ENCODE measurements at places on chromosomes 12 and 14.

- H3K36me3 ChIP-seq = no peaks in the 10 kb centered on the region
- DNase-seq = peak; percentile 77
- no peak overlapping the region for H3K27ac ChIP-seq
- H3K4me1 ChIP-seq = no peaks in the 10 kb centered on the region
- H3K27me3 ChIP-seq = no peaks in the 10 kb centered on the region
These were observed 23.2 kb upstream of the ESRRB start for GRCh38 chr14:76352639-76353281.

- H3K27ac ChIP-seq = no peak overlapping the region
- no peaks in the 10 kb centered on the region for H3K27me3 ChIP-seq
- DNase-seq = no peak
These were observed 2.9 kb upstream of the HSP90AA1 start for GRCh38 chr14:102089621-102090343.

GRCh38 chr12:100544165-100544564 is 29.3 kb upstream of the GAS2L3 start:
- H3K36me3 ChIP-seq = no peaks in the 10 kb centered on the region
- no peak overlapping the region for H3K27ac ChIP-seq
- no peaks in the 10 kb centered on the region for H3K4me1 ChIP-seq
- no peak overlapping the region for H3K4me3 ChIP-seq
- no peak for DNase-seq

DNA sequence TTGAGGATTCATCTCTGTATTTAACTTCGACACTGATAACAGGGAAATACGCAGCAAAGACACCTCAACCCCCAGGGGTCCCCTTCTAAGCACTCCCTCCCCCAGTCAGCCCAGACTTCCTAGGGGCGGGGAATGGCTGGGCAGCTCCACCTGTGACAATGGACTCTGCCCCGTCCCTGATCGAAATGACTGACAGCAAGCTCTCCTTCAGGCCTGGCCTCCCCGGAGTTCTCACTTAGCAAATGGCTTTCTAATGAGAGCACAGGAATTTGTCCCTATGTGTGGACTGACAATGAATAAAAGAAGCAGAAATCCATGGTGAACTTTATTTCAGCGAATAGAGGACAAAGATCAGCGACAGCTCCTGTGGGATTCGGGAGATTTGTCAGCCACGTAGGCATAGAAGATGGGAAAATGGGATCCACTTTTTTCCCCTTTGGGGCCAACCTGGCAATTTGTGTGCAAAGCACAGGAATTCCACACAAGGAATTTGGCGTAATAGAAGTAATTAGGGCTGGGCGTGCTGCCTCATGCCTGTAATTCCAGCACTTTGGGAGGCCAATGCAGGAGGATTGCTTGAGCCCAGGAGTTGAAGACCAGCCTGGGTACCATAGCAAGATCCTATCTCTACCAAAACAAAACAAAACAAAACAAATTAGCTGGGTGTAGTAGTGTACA is 63.8 kb downstream of the TNFAIP2 start:
- H3K27me3 ChIP-seq = no peaks in the 10 kb centered on the region
- H3K27ac ChIP-seq = no peak overlapping the region
- H3K4me3 ChIP-seq = no peak overlapping the region
- no peak for DNase-seq

GRCh38 chr12:93539821-93540220 is 32.7 kb upstream of the SOCS2 start:
- H3K27me3 ChIP-seq = no peaks in the 10 kb centered on the region
- H3K36me3 ChIP-seq = no peaks in the 10 kb centered on the region
- no peak overlapping the region for H3K27ac ChIP-seq
- DNase-seq = no peak
- no peaks in the 10 kb centered on the region for H3K4me1 ChIP-seq
- H3K4me3 ChIP-seq = no peak overlapping the region

DNA sequence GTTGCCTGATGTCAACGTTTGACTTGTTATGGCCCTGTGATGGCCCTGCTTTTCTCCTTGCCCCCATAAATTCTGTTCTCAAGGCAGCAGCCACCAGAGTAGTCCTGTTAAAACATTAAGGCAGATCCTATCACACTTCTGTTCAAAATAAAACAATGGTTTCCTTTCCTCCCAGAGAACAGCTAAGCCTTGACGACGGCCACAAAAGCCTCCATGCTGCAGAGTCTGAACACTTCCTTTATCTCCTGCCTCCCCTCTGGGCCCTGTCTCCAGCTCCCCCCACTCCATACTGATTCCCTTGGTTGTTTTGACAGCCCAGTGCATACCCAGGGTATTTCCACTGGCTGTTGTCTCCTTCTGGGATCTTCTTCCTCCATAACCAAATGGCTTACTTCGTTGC is 618.1 kb downstream of the MED13L start:
- DNase-seq = no peak
- H3K4me3 ChIP-seq = no peak overlapping the region
- H3K4me1 ChIP-seq = peaks cover 9% of the 10 kb centered on the region
- no peak overlapping the region for H3K27ac ChIP-seq
- no peaks in the 10 kb centered on the region for H3K27me3 ChIP-seq

GRCh38 chr12:121797937-121798786 is 4.7 kb upstream of the RHOF start:
- no peaks in the 10 kb centered on the region for H3K27me3 ChIP-seq
- no peak overlapping the region for H3K4me3 ChIP-seq
- peak overlapping the region; percentile 99 for H3K27ac ChIP-seq
- DNase-seq = peak; percentile 80
- no peaks in the 10 kb centered on the region for H3K36me3 ChIP-seq
- peaks cover 73% of the 10 kb centered on the region for H3K4me1 ChIP-seq

GRCh38 chr12:92871116-92871515 is 58.0 kb downstream of the EEA1 start:
- H3K4me3 ChIP-seq = no peak overlapping the region
- no peaks in the 10 kb centered on the region for H3K36me3 ChIP-seq
- H3K4me1 ChIP-seq = no peaks in the 10 kb centered on the region
- H3K27me3 ChIP-seq = no peaks in the 10 kb centered on the region
- no peak overlapping the region for H3K27ac ChIP-seq

DNA sequence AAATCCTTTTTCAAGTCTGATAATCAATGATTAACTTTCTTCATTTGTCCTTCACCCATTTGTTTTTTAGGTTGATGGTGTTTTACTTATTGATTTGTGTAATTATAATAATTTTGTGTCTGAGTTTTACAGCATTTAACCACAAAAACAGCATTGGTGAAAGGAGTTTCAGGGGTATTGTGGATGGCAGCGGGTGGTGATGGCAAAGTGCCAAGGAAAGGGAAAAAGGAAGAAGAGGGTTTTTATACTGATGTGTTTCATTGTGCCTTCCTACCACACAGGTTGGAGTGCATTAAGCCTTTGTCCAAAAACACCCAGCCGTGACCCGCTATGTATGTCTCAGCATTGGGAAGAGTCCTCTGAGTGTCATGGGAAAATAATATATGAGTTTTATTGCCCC is 150.3 kb downstream of the DAD1 start:
- H3K27ac ChIP-seq = no peak overlapping the region
- H3K27me3 ChIP-seq = no peaks in the 10 kb centered on the region
- DNase-seq = no peak
- no peak overlapping the region for H3K4me3 ChIP-seq

- no peak for DNase-seq
- H3K4me3 ChIP-seq = no peak overlapping the region
- H3K36me3 ChIP-seq = no peaks in the 10 kb centered on the region
- H3K27me3 ChIP-seq = no peaks in the 10 kb centered on the region
- H3K27ac ChIP-seq = no peak overlapping the region
- peaks cover 42% of the 10 kb centered on the region for H3K4me1 ChIP-seq
These were observed 392.8 kb downstream of the RAD51B start for GRCh38 chr14:68212361-68212760.

DNA sequence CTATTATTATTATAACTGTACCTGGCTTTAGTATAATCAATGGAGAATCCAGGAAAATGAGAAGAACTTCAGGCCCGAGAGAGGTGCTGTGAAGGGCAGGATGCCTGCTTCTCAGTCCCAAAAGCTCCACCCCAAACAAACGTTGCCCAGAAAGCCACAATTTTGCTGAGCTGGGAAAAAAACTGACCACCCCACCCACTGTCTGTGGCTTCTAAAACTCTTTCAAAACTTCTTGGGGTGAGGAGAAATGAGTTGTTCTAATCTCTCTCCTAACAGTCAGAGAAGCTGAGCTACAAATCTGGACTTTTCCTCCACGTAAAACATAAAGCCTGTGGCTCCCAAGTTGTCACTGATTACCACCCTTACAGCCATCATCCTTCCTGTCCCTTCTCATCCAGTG is 13.4 kb downstream of the VDR start:
- H3K4me1 ChIP-seq = peaks cover under 1% of the 10 kb centered on the region
- no peaks in the 10 kb centered on the region for H3K36me3 ChIP-seq
- H3K27me3 ChIP-seq = no peaks in the 10 kb centered on the region
- H3K27ac ChIP-seq = no peak overlapping the region
- no peak overlapping the region for H3K4me3 ChIP-seq
- DNase-seq = peak; percentile 25

GRCh38 chr12:97801471-97802059 is 339.0 kb downstream of the RMST start:
- no peak overlapping the region for H3K4me3 ChIP-seq
- no peak for DNase-seq
- H3K4me1 ChIP-seq = no peaks in the 10 kb centered on the region
- H3K27me3 ChIP-seq = no peaks in the 10 kb centered on the region
- no peaks in the 10 kb centered on the region for H3K36me3 ChIP-seq
- no peak overlapping the region for H3K27ac ChIP-seq

GRCh38 chr12:52444647-52445595 is 7.0 kb downstream of the KRT6B start:
- no peaks in the 10 kb centered on the region for H3K27me3 ChIP-seq
- no peak for DNase-seq
- H3K4me1 ChIP-seq = no peaks in the 10 kb centered on the region
- no peak overlapping the region for H3K27ac ChIP-seq
- H3K4me3 ChIP-seq = no peak overlapping the region

- no peaks in the 10 kb centered on the region for H3K27me3 ChIP-seq
- H3K36me3 ChIP-seq = no peaks in the 10 kb centered on the region
- no peak for DNase-seq
- no peak within 1 kb of the TSS for H3K27ac ChIP-seq
These were observed at the start of gene IL23A for GRCh38 chr12:56338308-56339157. Gene IL23A (plus strand): TSS chr12:56338884. CDS start chr12:56339045, 161 bp downstream.

DNA sequence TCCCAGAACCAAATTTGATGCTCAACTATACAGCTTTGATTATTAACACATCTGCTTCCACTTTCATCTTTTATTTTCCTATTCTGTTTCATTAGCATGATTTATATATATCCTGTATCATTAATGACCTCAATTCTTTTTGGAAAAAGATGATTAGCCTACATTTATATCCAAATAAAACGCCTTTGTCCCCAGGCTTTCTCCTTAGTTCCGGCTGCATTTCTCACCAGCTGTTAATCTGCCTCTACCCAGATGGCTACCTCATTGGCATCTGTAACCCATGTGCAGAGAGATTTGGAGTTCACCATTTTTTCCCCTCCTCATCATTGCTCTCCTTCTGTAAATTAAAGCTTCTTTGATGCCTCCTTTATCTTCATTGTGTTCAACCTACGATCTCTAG is 336.8 kb upstream of the RGS6 start:
- H3K27me3 ChIP-seq = no peaks in the 10 kb centered on the region
- H3K27ac ChIP-seq = no peak overlapping the region
- no peak overlapping the region for H3K4me3 ChIP-seq
- peaks cover 16% of the 10 kb centered on the region for H3K4me1 ChIP-seq
- no peaks in the 10 kb centered on the region for H3K36me3 ChIP-seq
- no peak for DNase-seq

DNA sequence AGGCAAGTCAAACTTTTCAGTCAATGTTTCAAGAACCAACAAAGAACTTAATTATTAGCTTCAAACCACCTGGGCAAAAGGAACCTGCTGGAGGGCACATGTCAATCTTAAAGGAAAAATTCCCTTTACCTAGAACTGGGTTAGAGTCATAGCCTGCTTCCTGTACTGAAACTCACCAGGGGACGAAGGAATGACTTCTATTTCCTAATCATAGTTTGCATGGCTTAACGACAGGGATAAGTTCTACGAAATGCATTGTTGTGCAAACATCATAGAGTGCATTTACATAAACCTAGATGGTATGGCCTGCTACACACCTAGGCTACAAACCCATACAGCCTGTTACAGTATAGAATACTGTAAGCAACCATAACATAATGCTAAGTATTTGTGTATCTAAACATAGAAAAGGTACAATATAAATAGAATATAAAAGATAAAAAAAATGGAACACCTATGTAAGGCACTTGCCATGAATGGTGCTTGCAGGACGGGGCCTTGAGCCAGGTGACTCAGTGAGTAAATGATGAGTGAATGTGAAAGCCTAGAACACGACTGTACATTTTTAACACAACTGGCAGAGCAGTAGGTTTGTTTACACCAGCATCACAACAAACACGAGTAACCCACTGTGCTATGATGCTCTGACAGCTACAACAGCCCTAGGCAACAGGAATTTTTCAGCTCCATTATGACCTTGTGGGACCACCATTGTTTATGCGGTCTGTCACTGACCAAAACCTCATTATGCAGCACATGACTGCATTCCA is 234.9 kb upstream of the CAND1 start:
- no peaks in the 10 kb centered on the region for H3K36me3 ChIP-seq
- H3K4me3 ChIP-seq = no peak overlapping the region
- no peak for DNase-seq
- H3K27ac ChIP-seq = no peak overlapping the region

DNA sequence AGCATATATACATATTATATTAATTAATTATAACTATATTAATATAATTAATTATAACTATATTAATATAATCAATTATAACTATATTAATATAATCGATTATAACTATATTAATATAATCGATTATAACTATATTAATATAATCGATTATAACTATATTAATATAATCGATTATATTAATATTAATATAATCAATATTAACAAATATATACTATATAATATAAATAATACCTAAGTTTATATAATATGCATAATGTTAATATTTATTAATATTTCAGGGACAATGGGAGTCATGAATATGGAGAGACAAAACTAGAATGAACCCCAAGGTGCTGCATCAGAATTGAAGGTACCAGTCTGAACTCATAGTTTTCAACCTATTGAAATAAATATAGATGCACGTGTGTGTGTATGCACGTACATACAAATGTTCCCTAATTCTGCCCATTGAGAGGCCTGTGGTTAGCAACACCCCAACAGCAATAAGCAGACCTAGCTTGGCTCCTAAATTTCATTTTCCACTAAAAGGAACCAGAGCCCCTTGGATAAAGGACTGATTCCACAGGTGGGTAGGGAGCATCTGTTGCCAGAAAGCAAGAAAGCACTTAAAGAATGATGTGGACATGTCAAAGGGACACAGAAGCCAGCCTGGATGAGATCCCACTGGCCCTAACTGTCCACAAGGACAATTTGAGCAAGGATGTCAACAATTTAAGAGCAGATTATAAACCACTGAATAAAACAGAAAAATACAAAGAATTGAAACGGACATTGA is 21.3 kb downstream of the SSH1 start:
- no peak overlapping the region for H3K27ac ChIP-seq
- H3K27me3 ChIP-seq = no peaks in the 10 kb centered on the region
- no peak overlapping the region for H3K4me3 ChIP-seq
- no peak for DNase-seq
- H3K36me3 ChIP-seq = no peaks in the 10 kb centered on the region

- no peak overlapping the region for H3K27ac ChIP-seq
- DNase-seq = no peak
- no peaks in the 10 kb centered on the region for H3K36me3 ChIP-seq
- H3K4me3 ChIP-seq = no peak overlapping the region
- no peaks in the 10 kb centered on the region for H3K27me3 ChIP-seq
These were observed 97.7 kb downstream of the ETV6 start for GRCh38 chr12:11746940-11747716.

- no peak overlapping the region for H3K4me3 ChIP-seq
- H3K36me3 ChIP-seq = no peaks in the 10 kb centered on the region
- DNase-seq = no peak
- H3K4me1 ChIP-seq = no peaks in the 10 kb centered on the region
These were observed 77.8 kb downstream of the DDX51 start for GRCh38 chr12:132066345-132066685.

All from testis (tissue), 5 donors.